ENCODE measurements at places on chromosomes 4 and X. TPM values are rescaled to one million over a fixed set of nuclear protein-coding genes. Genes with fewer than 3 reads are reported as not detected.

Gene QRFPR
- total RNA-seq = not detected

- DNase-seq = no peak
Observed at GRCh38 chr4:55363691-55364351, 17.8 kb downstream of the SRD5A3 start.

GRCh38 chrX:19344661-19345060 is 934 bp downstream of the PDHA1 start:
- no peak for DNase-seq

DNA sequence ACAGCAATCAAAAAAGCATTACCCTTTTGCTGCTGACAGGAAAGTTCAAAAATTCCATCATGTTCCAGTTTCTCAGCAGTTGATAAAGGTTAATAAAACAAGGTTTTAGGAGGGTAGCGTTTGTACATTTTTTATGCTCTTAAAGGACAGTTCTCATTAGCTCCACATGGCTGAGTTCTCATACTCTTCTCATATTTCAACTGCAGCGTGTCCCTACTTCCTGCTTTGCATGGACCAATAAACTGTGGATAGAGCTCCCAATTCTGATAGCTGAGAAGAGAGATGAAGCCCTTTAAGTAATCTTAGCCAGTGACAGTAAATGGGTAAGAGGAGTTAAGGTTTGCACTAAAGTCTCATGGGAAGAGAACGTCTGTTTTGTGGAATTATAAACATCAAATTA is 53.5 kb downstream of the SPANXA2 start:
- no peak for DNase-seq

Gene TSPAN6
- total RNA-seq = 6.1 TPM

- DNase-seq = no peak
Observed at GRCh38 chr4:87961993-87962392, 13.5 kb upstream of the SPP1 start.

DNA sequence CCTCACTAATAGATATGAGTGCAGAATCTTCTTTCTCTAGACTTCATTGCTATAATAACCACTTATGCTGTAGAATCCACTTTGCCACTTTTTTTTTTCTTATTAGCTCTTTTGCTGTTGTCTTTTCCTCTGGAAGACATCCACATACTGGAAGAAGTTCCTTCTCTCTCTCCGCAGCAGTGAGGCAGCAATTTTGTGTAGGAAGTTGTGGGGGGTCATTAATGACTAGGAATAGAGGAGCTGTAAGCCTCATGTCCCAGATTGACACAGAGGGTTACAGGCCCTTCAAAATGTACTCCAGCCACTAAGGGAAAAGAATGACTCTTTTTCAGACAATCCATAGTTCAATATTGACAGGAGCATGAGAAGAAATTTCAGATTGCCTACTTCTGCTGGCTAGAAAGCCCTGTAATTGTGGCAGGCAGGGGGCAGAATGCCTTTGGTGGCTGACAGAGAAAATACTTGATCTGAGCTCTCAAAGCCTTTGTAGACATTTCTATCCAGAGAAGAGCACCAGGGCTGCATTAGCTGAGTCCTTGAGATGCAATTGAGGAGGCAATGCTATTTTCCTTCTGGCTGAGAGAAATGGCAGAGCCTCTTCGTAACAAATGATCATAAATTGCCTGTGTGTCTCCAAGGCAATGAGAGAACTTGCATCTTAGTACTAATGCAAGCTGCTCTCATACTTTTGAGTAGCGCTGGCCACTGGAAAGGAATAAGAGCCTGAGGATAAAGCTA is 856.2 kb downstream of the STIM2 start:
- DNase-seq = no peak

DNA sequence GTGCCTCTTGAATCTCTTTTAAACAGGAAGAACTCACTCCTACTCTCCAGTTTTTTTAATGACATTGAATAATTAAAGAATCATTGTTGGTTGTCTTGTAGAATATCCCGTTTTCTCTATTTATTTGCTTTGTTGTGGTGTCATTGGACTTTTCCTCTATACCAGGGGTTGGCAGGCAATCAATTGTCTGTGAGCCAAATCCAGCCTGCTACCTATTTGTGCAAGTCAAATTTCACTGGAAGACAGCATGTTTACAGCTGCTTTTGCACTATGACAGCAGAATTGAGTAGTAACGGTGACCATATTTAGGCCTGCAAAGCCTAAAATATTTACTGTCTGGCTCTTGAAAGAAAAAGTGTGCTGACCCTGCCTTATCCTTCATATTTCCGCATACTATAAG is 34.8 kb downstream of the POLA1 start:
- DNase-seq = no peak

Gene PDLIM3
- 1,331 TPM for total RNA-seq

- DNase-seq = no peak
Observed at GRCh38 chr4:146478009-146478408, 43.7 kb downstream of the SLC10A7 start.

- DNase-seq = peak; percentile 84
Observed at GRCh38 chr4:183855323-183856190, 49.5 kb upstream of the STOX2 start.

GRCh38 chr4:57110640-57111511 is 691 bp upstream of the IGFBP7 start:
- DNase-seq = peak; percentile 93

- no peak for DNase-seq
Observed at GRCh38 chr4:46581677-46582076, 191.7 kb upstream of the GABRA2 start.

GRCh38 chr4:112848911-112849310 is 200.5 kb upstream of the ANK2 start:
- no peak for DNase-seq

DNA sequence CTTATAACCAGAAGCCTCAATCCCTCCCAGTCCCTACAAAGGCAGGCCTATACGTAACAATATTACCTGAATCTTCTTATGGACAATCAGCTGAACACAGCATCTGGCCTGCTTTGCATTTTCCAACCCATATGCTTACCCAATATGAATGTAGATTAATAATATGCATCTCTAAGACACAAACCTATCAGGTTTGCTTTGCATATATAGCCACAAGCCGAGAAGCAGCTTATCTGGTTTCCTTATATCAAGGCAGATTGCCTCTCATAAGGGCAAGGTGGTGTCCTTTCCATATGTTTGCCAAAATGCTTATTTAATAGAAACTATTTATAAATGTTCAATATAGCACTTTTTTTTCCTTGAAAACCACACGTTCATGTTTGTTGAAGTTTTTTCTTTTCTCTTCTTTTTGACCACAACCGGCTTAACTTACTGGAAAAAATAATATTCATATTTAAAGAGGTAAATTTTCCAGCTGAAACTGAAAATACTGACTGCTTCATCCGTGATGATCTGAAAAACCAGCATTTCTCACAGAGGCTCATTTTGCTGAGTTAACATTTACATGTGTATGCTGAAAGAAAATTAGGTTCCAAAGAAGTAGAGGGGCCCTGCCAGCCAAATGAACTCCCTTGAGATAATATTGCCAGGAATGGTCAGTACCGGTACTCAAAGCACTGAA is 3.8 kb downstream of the IL21 start:
- no peak for DNase-seq

DNA sequence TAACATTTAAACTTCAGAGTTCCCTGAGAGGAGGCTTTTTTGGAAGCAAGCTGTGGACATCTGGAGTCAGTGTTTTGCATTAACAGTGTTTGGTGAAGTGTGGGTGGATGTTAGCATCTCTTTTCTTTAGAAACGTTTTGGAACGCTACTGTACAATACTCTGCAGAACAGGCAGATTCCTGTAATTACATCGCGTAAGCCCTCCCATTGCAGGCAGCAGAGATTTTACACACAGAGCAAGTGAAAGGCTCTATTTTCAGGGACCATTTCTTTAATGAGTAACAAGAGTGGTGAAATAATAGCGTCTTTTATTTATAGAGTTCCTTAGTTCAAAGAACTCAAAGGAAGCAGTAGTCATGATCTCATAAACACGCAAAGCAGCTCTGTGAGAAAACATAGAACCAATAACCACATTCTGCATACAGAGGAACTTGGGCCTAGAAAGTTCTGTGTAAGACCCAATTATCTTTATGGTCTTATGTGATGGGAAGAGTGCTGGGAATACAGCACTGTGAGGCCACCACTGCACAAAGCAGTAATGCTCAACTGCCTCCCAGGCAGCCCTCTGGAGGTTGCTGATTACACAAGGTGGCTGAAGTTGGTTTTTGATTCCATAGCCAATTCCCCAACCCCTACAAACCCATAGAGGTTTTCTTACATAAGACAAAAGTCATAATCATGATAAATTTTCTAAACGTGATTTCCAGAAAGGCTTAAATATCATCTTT is 298.7 kb upstream of the EPHA5 start:
- no peak for DNase-seq

DNA sequence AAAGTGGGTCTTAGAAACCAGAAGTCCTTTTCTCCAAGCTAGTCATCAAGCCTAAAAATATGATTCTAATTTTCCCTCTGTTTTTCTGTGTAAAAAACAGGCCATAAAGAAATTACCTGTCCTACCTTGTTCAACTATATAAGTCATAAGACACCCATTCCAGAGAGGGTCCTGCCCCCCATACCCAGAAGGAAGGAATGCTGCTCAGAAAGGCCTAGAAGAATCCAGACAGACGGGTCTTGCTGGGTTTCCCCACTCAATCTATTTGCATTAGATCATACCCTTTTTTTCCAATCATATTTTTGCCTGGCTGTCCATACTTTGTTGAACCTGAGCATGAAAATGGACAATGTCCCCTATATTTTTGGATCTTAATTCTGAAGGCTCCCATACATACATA is 16.3 kb upstream of the XAGE2 start:
- no peak for DNase-seq

Gene RBMX2
- total RNA-seq = 19.5 TPM

GRCh38 chrX:123720486-123720885 is 12.4 kb downstream of the THOC2 start:
- no peak for DNase-seq

DNA sequence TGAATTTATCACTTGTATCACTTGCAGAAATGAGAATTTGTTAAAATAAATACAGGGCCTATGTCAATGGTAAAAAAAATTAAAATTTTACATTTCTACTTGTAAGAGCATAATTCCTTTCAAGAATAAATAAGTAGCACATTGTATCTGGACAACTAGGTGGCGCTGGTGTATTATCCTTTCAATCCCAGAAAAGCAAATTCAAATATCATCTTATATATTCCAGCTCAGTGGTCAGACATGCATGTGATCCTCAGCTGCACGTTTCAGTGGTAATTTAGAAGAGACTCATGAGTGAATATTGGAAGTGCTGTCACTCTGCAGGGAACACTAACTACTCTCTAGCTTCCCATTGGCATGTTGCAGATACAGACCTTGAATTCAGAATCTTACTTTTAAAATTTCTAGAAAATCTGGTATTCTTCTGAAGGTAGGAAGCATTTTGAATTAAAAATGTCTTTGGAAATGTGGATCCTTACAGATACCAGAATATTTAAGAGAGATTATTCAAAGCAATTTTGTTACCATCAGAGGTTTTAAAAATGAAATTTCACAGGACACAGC is 1414.7 kb upstream of the TENM3 start:
- no peak for DNase-seq

GRCh38 chr4:101938836-101939235 is 148.3 kb downstream of the BANK1 start:
- no peak for DNase-seq

- no peak for DNase-seq
Observed at GRCh38 chr4:119136546-119136945, 914 bp downstream of the MYOZ2 start.

DNA sequence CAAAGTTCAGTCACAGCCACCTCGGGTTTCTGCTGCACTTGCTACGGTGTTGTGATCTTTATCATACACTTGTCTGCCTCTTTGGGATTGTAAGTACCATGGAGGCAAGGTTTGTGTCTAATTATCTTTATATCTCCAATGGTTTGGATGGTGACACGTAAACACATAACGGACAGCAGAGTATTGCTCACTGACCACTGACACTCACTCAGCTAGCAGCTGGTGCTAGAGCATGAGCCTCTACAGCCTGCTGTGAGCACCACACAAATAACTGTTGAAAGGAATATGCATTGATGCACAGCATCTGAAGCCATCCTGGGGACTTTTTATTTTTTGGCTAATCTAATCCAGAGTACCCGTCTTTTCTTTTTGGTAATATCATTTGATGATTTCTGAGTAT is 156.0 kb downstream of the DCLK2 start:
- no peak for DNase-seq

DNA sequence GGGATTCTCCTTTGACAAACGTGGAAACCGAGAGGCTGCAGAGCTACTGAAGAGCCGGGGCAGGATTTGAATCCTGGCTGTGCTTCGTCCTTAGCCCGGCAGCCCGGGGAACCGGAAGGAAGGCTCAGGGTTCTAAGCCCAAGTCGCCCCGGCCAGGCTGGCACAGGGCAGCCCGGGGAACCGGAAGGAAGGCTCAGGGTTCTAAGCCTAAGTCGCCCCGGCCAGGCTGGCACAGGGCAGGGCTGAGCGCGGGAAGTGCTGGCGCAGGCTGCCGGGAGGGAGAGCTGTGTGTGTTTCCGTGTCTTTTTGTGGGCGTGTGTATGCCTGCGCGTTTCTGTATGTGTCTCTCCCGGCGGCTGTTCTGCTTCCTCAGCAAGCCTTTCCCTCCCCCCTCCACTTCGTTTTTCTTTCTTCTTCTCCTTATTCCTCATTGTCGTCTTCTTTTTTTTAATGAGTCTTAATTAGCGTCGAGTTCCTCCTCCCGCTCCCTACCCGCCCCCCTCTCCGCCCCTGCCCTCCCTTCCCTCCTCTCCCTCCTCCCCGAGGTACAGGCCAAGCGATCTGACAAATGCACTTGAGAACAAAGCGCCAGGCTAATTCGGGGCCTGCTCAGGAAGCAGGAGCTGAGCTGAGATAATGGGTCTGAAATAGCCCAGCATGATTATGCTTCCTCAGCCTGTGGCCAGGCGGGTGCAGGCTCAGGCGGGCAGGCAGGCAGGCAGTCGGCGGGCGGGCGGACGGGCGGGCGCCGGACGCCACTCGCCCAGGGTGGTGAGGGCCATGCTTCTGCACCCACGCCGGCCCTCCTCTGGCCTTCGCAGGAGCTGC is 65.9 kb downstream of the EFNB1 start:
- no peak for DNase-seq

DNA sequence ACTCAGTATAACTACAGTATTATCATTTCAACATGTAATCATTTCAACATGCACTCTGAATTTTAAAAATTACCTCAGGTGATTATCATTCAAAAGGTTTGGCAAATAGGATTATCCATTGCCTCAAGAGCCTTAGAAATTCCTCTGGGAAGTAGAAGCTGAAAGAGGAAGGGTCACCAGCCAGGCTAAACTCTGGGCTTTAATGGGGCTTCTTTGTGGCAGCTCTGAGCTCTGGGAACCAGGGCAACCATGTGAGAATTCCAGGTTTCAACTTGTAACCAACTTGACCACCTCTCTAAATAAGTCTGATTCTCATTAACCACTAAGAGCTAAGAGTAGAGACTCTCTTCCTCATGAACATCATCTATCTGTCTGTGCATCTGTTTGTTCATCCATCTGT is 117.2 kb upstream of the MED14 start:
- DNase-seq = no peak

DNA sequence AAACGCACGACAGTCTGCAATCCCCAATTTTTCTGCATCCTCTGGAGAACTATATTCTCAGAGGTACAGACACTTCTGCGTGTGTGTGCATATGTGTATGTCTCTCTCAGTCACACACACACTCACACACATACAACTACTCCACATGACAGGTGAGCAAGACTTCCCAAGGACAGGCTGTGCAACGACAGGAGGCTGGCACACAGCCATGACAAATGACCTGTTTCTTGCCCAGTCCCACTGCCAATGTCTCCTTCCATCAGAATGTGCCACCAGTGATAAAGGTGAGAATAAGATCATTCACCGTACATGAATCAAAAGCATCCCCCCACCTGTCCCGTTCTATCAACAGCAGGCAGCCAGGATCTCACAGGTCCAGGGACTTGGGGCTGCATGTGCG is 52.4 kb downstream of the PPP2R2C start:
- DNase-seq = no peak

GRCh38 chrX:96373047-96373355 is 311.6 kb upstream of the DIAPH2 start:
- DNase-seq = no peak
